CD4-positive, alpha-beta T cell treated with Interferon gamma for 1 hour (primary cell): ENCODE measurements at places on chromosomes 1 and 21.

DNA sequence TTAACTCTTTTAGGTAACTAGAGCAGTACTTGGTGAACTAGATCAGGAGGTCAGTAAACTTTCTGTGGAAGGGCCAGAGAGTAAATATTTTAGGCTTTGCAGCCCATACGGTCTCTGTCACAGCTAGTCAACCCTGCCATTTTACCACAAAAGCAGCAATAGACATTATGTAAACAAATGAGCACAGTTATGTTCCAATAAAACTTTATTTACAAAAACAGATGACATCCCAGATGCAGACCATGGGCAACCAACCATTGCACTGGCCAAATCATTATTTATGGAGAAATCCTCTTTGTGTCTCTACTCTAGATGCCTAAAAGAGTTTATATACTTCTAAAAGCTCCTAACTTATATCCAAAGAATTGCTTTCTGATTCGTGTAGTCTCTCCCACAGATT lies 192.4 kb downstream of the HS2ST1 start:
- no peak for DNase-seq

DNA sequence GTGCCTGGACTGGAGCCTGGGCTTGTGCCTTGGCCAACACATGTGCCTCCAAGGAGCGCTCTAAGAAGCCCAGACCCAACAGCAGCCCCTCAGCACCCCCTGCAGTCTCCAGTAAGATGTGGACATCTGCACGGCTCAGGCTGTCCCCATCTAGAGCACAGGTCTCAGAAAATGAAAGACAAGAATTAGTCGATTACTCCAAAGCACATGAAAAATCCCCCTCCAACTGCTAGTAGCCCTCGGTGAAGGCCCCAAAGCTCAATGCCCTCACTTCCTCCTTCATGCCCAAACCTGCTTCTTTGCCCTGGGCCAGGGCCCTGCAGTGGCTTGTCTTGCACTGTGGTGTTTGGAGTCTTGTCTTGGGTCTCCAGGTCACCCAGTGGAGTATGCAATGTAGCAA lies 21.9 kb upstream of the ERO1B start:
- DNase-seq = no peak

DNA sequence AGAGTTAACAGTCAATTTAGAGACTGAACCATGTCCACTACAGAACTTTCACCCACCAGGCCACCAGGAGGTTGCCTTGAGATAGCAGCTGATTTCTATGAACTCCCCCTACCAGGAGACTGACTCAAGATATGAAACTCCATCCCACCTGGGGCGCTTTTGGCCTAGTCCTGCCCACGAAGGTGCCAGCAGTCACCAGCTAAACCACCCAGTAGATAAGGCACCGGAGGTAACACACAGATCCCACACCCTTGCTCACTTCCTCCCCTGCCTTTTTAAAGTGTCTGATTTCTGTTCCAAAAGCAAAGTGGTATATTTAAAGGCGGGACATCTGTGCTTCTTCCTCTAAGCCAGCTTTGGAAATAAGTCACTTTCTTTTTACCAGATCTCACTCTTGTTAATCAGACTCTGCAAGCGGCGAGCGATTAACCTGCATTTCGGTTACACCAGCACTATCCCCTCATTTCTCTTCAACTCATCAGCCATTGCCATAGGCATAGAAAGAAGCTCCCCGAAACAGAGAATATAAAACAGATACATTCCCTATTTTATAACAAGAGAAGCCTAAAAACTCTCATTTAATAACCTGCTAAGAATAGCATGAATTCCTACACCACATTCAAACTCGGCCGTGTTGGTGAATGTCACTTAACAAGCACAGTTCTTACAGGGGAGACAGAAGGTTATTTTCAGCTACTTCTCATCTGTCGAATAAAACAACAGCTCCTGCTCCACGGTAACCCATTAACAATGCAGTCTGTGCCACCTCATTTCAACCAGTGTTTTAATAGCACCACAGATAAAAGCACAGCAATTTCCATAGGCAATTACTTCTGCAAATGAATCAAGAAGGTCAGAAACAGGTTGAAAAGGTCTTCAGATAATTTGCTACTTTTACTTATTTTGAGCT lies 318.1 kb downstream of the KCNH1 start:
- no peak for DNase-seq

DNA sequence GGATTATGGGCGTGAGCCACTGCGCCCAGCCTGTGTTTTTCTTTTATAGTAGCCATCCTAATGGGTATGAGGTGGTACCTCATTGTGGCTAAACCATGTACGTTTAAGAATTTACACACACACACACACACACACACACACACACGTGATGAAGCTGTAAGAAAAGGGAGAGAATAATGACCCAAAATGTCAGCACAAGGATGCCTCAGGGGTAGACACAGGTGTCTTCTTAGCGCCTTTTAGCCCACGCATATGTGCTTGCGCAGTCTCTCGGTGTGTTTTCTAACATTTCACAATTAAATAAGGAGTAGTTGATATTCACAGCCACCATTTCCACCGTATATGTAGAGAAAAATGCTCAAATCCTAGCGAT lies 782 bp upstream of the PFKL start:
- no peak for DNase-seq

DNA sequence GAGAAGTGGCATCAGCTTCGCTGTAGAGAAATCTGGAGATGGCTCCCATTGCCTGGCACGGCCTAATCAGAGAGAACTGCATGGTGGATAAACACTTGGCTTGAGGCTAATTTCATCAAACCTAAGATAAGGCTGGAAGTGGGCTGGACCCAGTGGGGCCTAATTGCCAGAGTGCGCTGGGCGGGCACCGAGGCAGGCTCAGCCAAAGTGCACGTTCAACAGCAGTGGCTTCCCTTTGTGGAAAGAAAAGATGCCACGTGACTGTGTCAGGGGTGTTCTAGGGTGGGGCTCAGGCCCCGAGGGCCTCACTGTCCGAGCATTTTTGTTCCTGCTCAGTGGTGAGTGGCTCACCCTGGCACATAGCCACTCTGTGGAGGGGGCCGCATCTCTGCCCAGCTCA lies 5.8 kb downstream of the PLCH2 start:
- no peak for DNase-seq

DNA sequence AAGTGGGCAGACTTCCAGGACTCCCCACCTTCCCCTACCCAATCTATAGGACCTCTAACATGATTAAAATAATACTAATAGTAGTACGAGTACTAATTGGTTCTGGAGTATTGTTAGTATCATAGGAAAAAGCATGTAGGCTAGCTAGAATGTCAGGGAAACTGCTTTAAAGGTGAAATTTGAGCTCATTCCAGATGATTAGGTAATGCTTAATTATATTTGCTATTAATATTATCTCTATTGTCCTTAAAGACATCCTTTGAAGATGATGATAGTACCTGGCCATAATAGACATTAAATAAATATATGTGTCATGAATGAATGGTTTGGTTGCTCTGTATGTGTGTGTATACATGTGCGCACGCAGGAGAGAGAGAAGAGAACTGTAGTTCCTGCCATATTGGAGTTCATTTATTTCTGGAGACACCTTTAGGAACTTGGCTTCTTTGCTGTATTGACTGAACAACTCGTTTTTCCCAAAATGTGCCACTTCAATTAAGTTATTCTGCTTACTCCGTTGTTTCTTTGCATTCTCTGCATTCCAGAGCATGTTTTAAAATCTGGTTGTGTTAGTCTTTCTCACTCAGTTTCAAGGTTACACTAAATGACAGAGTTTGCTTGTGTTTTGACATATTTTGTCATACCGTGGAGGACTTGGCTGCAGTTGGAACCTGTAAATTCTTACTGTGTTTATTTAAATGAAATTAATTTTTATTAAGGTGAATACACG lies 117.1 kb downstream of the OSBPL9 start:
- no peak for DNase-seq

GRCh38 chr1:66305927-66306326 lies 228.0 kb upstream of the SGIP1 start:
- DNase-seq = no peak
